Dorsolateral prefrontal cortex (tissue), 122 donors: ENCODE measurements at places on chromosomes 4 and X. TPM values are rescaled to one million over a fixed set of nuclear protein-coding genes. Genes with fewer than 3 reads are reported as not detected.

- DNase-seq: no peak
Observed at GRCh38 chr4:162461952-162462351, 298.2 kb upstream of the FSTL5 start.

DNA sequence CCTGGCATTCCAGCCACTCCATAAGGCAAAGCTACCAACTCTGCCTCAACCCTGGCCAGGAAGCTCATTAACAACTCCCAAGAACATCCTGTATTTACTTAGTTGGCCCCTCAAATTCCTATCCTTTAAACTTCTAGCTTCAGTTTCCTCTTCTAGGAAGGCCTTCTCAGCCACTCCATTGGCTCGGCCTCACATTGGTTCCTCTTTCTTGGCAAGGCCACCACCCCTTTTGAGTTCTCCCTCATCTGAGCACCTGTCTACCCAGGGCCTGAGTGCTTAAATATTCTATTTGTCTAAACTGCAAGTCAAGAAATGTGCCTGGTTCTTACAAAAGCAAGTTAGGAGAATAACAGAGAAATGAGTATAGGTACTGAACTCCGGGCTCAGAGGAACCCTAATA is 10.0 kb downstream of the SMC1A start:
- no peak for DNase-seq

- no peak for DNase-seq
Observed at GRCh38 chr4:68718447-68719074, 48.1 kb upstream of the UGT2B15 start.

DNA sequence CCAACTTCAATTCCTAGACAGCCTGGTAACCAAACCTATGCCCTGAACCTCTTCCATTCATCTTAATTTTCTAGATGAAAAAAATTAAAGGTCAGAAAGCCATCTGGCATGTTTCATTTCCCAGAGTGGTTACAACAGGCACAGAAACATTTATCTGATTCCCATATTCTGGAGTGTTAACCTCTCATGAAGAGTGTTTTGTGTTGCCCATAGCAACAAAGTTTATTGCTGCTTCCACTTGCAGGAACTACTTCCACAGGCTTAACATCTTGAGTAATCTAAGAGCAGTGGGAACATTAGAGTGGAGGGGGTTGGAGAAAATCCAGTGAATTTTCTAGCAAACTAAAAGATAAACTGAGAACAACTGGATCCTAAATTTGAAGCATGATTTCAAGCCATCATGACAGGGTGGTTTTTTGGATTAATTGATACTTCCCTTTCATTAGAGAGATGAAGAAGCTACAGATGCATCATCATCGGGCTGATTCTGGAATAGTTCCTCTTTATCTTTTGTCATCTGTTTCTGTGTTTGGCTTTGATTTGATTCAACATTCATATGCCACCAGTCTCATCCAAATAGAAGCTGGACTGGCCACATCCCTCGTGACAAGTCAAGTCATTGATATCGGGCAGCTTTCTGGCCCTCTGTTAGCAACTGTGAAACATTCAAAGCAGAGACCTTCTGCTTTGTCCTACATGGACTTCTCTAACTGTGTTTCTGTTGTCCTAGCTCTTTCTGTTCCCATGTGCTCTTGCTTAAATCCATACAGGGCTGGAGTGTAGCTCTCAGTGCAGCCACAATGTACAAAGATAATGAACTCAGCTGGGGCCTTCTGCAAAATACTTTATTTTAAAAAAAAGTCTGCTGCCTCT is 167.3 kb downstream of the MID1IP1 start:
- no peak for DNase-seq

The ZNF732 gene
- 0.21 TPM for total RNA-seq

The SGCB gene
- 69.1 TPM for total RNA-seq
